ENCODE measurements at places on chromosomes 1 and 21.

DNA sequence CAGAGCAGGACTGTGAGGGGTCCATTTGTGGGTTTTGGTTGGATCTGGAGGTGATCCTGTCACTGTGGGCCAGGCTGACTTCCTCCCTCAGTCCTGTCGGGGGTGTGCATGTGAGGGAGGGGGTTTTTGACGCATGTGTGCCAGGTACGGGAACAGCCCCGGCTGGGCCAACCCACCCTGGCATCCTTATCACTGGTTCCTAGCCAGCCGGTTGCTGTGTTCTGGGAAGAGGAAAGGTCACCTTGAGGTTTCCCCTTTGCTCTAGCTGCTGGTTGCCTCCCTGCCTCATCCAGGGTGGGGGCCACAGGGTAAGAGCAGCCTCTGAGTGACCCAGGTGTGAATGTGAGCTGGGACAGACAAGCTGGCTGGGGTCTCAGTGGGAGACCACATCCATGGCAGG lies 2.5 kb downstream of the SLC26A9 start:
- DNase-seq = no peak

- DNase-seq = no peak
These were observed 1121.7 kb upstream of the PRMT6 start for GRCh38 chr1:105934806-105935205.

- no peak for DNase-seq
These were observed 5.0 kb downstream of the CTRC start for GRCh38 chr1:15443281-15443680.

- no peak for DNase-seq
These were observed 17.9 kb downstream of the CLDN14 start for GRCh38 chr21:36461918-36462486.

DNA sequence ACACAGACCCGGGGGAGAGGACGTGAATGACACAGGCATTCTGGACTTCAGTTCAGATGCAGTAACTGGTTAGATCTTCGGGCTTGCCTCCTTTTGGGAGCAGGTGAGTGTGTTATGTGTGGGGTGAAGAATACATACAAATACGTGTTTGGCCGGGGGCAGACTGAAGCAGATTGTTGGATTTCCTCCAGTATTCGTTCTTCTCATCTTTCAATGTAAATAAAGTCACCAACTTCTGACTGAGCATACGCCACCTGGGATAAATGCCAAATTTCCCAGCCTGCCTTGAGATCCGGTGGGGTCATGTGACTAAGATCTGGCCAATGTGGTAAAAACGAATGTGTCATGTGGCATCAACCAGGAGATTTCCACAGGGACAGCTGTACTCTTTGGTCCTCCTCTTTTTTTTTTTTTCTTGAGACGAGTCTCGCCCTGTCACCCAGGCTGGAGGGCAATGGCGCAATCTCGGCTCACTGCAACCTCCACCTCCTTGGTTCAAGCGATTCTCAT lies 189.8 kb downstream of the RGS7 start:
- DNase-seq = no peak

All from stimulated activated CD4-positive, alpha-beta T cell treated with anti-CD3 and anti-CD28 coated beads, Interleukin-15, amount 100 ng/mL, for 48 hours (primary cell).